ENCODE measurements at places on chromosomes 1 and 21.
A peak's percentile ranks its signal among the peaks of the same experiment; 100 is the strongest.

- no peak for DNase-seq
Measured at GRCh38 chr1:52032124-52032784, 1.4 kb downstream of the KTI12 start.

GRCh38 chr1:40563266-40563665 lies 31.8 kb downstream of the ZNF684 start:
- DNase-seq, result no peak

- DNase-seq, result no peak
Measured at GRCh38 chr21:45069711-45070110, 4.7 kb upstream of the ADARB1 start.

GRCh38 chr1:68113966-68114365 lies 63.5 kb upstream of the DIRAS3 start:
- DNase-seq, result no peak

- no peak for DNase-seq
Measured at GRCh38 chr1:30001732-30002039, 721.7 kb downstream of the MATN1 start.

GRCh38 chr1:245652660-245653427 lies 498.1 kb downstream of the KIF26B start:
- peak; percentile 74 for DNase-seq

DNA sequence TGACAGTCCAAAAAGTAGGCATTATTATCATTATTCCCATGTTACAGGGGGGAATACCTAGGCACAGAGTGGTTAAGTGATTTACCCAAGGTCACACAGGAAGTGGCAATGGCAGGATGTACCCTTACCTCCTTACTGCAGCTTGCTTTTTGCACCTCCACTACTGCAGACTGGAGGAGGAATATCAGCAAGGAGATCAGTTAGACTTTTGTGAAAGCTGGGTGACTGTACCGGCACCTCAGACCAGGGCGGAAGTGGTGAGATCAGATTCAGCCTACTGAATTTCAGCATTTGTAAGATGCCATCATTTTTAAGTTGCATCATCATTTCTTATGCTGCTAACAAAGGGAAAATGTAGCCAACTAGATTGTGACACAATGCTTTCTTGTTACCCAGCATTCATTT lies 4.5 kb downstream of the ADARB1 start:
- DNase-seq, result no peak

DNA sequence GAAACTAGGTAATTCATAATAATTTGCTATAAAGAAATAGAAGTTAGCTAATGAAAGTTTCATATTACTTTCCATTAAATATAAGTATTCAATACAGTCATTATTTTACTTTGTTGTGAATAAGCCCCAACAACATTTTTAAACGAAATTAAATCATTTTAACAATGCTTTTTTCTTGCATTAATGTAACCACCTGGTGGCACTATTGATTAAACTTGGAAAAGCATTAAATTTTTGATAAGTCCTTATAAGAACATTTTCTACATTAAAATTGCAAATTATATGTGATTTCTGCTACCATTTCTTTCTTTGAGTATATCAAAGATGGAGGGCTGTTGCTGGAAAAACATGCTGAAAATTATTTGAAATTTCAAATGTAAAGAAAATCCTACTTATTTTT lies 918.8 kb upstream of the TMPRSS15 start:
- peak; percentile 13 for DNase-seq

- DNase-seq, result no peak
Measured at GRCh38 chr21:29939104-29939923, 482 bp downstream of the GRIK1 start.

DNA sequence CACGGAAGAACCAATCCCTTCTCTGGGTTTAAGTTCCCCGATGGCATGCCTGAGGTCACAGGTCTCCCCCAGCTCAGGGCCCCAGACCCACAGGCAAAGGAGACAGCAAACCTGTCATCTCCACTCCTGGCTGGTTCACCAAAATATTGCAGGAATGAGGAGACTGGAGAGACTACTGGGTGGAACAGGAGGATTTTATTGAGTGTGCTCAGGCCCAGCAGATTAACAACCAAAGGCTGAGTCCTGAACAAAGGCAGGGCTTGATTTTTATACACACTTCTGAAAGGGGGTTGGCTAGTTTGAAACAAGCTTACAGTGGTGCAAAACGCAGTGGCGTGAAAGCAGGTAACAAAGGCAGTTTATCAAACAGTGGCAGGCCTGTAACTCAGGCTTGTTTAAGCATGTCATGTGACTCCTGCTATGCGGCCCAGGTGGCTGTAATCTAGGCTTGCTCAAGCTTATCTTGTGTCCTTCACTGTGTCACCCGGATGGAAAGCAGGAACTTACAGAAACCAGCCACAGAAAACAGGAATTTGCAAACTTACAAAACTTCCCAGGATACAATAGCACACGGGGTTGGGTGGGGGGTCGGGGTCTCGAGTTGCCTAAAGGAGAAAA lies 27.4 kb upstream of the KCNJ15 start:
- DNase-seq, result peak; percentile 45

DNA sequence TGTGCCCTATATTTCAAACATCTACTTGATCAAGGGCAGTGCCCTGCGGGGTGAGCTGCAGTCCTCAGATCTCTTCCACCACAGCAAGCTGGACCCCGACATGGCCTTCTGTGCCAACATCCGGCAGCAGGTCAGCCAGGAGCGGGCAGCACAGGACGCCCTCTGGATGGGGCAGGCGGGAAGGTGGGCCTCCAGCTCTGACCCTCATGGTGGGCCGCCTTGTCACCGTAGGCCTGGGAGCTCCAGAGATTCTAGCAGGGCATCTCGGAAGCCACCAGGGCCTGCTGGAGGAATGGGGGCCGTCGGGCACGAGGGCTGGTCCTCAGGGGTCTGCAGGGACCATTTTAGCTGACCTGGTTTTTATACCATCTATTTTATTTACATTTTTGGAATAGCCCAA lies 15.6 kb upstream of the MFN2 start:
- DNase-seq, result no peak

DNA sequence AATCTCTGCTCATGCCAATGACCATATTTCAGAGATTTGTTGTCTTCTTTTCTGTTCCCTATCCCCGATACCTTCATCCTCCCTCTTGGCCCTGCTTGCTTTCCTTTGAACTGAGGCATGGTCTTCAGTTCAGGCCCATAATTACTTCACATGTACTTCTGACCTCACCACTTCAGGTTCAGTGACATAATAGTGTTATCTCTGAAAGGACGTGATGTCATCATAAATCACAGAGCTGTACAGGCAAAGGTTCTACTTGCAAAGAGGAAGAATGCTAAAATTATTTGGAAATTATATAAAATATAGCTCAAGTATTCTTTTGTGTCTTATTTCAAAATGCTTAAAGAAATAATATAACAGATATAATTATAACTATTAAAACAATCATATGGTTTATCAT lies 230.3 kb upstream of the ESRRG start:
- no peak for DNase-seq

- DNase-seq, result no peak
Measured at GRCh38 chr1:94020764-94021579, 100.0 kb downstream of the ABCA4 start.

DNA sequence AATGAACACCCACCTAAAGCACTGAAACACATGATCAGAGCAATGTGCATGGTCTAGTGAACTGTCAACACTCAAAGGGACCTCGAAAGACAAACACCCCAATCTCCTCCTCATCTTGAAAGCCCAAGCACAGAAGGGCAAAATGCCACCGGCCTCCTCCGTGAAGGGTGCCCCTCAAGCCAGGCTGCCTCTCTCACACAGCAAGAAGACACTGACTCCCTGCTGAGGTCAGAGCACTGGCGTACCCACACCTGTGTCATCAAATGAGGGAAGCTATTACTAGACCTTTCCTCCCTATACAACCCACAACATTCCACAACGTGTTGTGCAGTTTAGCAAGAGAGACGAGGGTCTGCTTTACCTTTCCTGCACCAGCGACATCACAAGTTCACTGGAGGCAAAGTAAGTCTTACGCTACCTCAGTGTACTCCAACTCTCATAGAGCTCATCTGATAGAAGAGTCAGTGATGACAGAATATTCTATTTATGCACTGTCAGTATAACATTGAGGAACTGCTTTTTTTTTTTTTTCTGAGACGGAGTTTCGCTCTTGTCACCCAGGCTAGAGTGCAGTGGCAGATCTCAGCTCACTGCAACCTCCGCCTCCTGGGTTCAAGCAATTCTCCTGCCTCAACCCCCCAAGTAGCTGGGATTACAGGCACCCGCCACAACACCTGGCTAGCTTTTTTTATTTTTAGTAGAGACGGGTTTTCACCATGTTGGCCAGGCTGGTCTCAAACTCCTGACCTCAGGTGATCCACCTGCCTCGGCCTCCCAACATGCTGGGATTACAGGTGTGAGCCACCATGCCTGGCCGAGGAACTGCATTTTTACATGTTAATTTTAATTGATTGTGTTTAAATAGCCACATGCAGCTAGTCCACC lies 3.3 kb downstream of the SH3BP5L start:
- no peak for DNase-seq

DNA sequence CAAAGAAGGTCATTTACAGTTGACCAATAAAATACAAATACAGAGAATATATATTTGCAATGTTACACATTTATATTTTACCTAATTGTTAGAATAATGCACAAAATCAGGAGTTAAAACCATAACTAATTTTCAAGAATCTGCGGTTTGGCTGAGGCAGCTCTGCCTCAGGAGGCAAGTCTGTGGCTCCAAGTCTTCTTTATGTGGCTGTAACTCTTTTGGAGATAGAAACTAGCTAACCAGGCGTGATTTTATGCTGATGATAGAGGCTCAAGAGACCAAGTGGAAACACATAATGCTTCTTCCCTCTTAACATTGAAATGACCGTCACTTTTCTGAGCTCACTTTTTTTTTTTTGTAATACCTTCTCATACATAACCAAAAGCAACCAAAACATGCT lies 744.7 kb upstream of the CXADR start:
- no peak for DNase-seq

DNA sequence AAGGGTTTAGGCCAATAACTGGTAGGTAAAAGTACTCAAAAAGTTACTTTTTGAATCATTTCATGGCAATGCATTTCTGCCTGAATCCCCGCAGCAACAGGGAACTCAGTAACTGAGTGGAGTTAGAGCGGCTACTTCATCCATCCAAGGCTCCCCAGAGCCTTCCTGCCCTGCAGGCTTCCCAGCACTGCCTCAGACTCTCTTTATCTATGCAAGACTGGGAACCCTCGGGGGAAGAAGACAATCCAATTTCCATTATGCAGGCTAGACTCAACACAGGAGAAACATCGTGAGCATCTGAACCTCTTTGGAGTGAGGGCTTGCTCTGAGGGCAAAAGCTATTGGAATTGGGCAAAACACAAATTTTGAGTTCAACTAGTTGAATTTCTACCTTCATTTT lies 23.1 kb downstream of the ZMYND12 start:
- no peak for DNase-seq

- DNase-seq, result no peak
Measured at GRCh38 chr1:233010146-233010545, 59.7 kb downstream of the NTPCR start.

GRCh38 chr1:221439008-221439746 lies 302.7 kb downstream of the DUSP10 start:
- no peak for DNase-seq

GRCh38 chr1:235697508-235697907 lies 47.9 kb upstream of the GNG4 start:
- no peak for DNase-seq

DNA sequence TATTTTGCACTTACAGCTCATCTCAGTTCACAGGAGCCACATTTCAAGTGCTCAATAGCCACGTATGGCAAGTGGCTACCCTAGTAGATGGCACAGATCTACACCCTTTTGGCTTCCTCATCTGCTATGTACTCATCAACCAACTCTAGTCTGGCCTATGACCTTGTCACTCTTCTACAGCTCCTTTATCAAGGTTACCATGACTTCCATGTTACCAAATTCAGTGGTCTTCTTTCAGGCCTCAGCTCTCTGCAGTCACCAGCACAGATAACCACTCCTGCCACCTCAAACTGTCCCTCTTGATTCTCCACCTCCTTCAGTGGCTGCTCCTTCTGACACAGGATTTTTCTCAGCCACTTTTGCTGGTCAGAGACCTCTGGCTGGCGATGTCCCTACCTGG lies 11.7 kb upstream of the USP48 start:
- DNase-seq, result no peak

- no peak for DNase-seq
Measured at GRCh38 chr21:23131177-23131576, 2133.0 kb downstream of the NCAM2 start.

DNA sequence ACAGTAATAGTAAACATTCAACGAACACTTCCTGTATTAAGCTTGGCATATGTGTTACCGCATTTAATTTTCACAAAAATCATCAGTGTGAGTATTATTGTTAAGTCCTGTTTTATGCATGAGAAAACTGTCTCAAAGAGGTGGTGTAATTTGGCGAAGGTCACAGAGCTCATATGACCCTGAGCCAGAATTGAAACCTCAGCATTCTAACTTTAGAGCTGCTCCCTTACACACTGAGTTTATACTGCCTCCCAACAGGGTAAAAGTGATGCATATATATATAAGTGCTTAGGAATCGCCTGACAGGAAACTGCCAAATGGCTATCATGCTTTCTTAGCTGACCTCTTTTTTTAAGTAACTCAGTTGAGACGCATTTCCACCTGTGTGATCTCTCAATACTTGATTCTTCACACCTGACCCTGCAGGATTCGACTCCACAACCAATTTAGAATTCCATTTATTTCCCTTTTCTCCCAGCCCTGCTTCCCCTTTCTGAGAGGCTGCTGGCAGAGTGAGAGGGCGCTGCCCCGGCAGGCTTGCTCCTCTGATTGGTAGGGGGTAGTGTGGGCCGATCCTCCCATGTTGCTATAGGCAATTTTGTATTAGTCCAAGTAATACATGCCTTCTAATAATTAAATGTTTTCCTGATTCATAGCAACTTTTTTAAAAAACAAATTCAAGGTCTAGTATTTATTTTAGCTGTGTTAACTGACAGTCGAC lies 40.5 kb downstream of the ZBTB40 start:
- no peak for DNase-seq

- no peak for DNase-seq
Measured at GRCh38 chr1:190472042-190472441, 5.6 kb downstream of the BRINP3 start.

DNA sequence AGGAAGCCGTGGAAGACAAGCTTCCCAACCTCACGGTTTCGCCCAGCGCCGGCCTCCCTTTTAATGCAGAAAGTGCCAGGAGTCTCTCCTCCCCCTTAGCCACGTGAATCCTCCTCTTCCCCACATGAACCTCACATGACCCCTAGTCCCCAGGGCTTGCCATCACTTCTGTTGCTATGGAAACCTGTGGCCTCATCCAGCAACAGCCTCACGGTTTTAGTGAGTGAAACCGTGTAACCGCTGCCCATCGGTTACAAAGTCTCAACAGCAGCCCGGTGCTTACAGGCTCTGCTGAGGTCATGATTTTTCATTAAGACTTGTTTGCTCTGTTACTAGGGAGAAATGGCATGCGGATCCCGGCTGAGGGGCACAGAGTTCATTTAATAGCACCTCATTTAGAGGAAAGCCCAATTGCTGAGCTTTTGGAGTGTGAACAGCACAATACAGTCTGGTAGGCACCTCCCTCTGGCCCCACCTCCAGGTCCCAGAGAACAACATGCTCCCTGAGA lies 143.2 kb upstream of the BACE2 start:
- DNase-seq, result no peak

GRCh38 chr1:234849832-234850231 lies 239.9 kb upstream of the IRF2BP2 start:
- DNase-seq, result no peak

GRCh38 chr1:245225322-245226202 lies 70.8 kb downstream of the KIF26B start:
- DNase-seq, result no peak

All from Kasumi-1 (cell line).